A549 treated with ZK216348 at 1 μM for 4 hours (cell line): ENCODE measurements at places on chromosomes 7 and 10. TPM values are rescaled to one million over a fixed set of nuclear protein-coding genes. Genes with fewer than 3 reads are reported as not detected.

VSTM2A gene
- not detected in 5 replicates for total RNA-seq

CALML5 gene
- total RNA-seq, result not detected in 5 replicates

LDB3 gene
- 0.04 to 0.12 TPM (median 0.08 TPM) in 4 of 5 replicates, not detected in the other for total RNA-seq

ZNF804B gene
- total RNA-seq, result not detected in 5 replicates

C10orf62 gene
- 0.15 TPM in 1 of 5 replicates, not detected in the others for total RNA-seq

RBP4 gene
- total RNA-seq, result 5.1 to 10.1 TPM (median 9.7 TPM) in 5 replicates

ELFN1 gene
- total RNA-seq, result 0.32 to 0.47 TPM (median 0.38 TPM) in 5 replicates

NPSR1 gene
- not detected in 5 replicates for total RNA-seq

TEX36 gene
- not detected in 5 replicates for total RNA-seq

AS3MT gene
- total RNA-seq, result 2.6 to 5.0 TPM (median 4.7 TPM) in 5 replicates

RPEL1 gene
- total RNA-seq, result 0.08 TPM in 1 of 5 replicates, not detected in the others

HOXA11 gene
- total RNA-seq, result 0.33 to 0.90 TPM (median 0.61 TPM) in 5 replicates

SPDYE8 gene
- total RNA-seq, result not detected in 5 replicates

MXI1 gene
- total RNA-seq, result 5.6 to 8.8 TPM (median 6.7 TPM) in 5 replicates

CXCL12 gene
- 0.08 to 0.25 TPM (median 0.20 TPM) in 3 of 5 replicates, not detected in the others for total RNA-seq

SEMA3E gene
- 1.8 to 3.0 TPM (median 2.2 TPM) in 5 replicates for total RNA-seq

CABCOCO1 gene
- total RNA-seq, result 0.16 to 0.32 TPM (median 0.20 TPM) in 4 of 5 replicates, not detected in the other

PITX3 gene
- total RNA-seq, result 0.33 to 0.90 TPM (median 0.55 TPM) in 5 replicates

CD36 gene
- 0.14 to 0.19 TPM in 2 of 5 replicates, not detected in the others for total RNA-seq

CALHM3 gene
- 0.27 to 0.55 TPM (median 0.32 TPM) in 5 replicates for total RNA-seq

C10orf53 gene
- total RNA-seq, result not detected in 5 replicates

DEPP1 gene
- total RNA-seq, result 0.94 to 2.0 TPM (median 1.4 TPM) in 5 replicates

GALNT17 gene
- total RNA-seq, result not detected in 5 replicates

GRM8 gene
- 0.13 TPM in 1 of 5 replicates, not detected in the others for total RNA-seq

FERD3L gene
- not detected in 5 replicates for total RNA-seq

MSMB gene
- total RNA-seq, result not detected in 5 replicates

SH2D4B gene
- 0.04 TPM in 1 of 5 replicates, not detected in the others for total RNA-seq

MINDY4 gene
- 2.7 to 2.9 TPM (median 2.7 TPM) in 5 replicates for total RNA-seq

SFTPA1 gene
- total RNA-seq, result not detected in 5 replicates

PNLIP gene
- not detected in 5 replicates for total RNA-seq

BICC1 gene
- total RNA-seq, result 14.9 to 23.2 TPM (median 20.5 TPM) in 5 replicates

IFIT1B gene
- total RNA-seq, result not detected in 5 replicates

RELN gene
- 0.01 TPM in 1 of 5 replicates, not detected in the others for total RNA-seq

SPDYE16 gene
- total RNA-seq, result not detected in 5 replicates

CYP26C1 gene
- not detected in 5 replicates for total RNA-seq
